ENCODE measurements at places on chromosomes 4 and X.

DNA sequence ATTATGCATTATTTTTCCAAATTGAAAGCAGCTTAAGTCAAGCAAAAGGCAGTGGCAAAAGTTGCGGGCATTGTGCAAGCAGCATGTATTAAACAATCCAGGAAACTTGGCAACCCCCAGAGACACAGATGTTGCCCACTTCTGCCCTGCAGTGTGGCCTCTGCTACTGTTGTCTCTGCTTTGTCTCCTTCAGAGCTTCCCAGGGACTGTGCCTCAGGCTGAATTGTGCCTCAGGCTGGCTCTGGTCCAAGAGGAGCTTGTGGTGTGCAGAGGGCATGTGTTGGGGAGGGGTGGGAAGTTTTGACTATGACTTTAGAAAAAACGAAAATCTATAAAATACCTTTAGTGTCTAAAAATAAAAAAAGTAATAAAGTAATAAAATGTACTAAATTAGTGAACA lies 201.4 kb downstream of the CCSER1 start:
- DNase-seq = peak; percentile 1

DNA sequence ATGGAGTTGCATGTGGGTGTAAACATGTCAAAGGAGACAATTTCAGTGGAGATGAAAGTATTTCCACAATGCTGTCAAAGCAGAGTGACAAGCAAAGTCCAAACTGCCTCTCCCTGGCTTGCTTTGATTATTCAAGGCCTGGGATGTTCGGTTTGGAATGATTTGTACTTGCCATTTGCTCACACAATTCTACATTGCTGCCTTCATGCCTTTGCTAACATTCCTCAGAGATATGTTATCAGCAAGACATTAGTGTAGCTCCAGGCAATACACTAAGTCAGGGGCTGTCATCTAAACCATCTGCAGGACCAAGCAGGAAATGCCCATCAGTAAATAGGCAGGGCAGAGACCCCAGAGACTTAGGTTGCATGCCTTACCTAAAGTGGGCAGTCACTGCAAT lies 79.6 kb upstream of the C1QTNF7 start:
- no peak for DNase-seq

DNA sequence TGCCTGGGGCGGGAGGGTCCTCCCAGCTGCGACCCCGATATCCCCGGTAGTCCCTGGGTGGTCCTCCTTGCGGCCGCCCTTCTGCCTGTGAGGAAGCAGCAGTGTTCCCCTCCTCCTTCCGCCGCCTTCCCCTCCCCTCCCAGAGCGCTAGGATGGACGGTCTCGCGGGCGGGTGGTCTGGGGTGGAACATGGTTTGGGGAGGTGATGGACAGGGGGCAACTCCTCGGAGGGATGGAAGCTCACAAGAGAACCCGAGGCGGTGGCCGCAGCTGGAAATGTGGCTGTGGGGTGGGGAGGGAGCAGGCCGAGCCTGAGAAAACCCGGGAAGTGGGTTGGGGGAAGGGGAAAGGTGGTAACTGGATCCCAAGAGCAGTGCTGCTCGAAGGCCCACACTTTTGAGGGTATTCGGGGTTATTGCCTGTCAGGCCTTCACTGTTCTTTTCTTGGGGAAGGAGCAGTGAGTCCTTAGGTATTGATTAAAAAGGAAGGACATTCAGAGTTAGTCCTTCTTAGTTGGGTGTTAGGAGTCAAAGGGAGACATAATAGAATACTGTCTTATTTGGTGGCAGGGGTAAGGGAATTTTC lies 581 bp downstream of the UBE2K start:
- peak; percentile 17 for DNase-seq

DNA sequence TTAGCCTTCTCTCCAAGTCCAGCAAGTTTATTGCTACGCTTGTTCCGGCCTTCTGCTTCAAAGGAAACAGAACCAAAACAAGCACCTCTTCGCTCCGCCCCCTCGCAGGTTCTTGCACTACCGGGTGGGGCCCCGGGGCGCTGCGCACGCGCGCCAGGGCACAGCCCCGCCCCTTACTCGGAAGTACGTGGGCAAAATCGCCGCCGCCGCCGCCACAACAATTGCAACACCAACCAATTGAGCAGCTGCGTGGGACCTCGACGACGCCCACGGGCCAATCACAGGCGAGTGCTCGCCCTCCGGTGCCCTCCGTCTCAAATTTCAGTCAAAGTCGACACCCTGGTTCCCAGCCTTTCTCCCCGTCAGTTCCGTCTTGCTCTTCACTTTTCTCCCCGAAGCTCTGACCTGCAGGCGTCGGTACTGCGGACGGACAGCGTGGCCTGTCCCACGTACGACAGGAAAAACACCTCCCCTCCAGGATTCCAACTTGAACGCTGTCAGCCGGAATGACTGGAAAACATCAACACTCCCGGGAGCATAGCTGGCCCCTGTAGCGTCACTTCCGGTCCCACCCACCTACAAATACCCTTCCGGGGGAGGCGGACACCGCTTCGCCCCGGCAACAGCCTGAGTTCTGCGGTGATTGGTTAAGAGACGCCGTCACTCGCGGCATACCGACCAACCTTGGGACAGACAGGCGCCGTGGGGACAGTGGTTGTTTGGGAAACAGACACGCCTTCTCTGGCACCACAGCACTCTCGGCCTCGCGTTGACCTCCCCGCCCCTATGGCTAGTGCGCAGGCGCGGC lies 624 bp upstream of the OTUD5 start:
- peak; percentile 92 for DNase-seq

DNA sequence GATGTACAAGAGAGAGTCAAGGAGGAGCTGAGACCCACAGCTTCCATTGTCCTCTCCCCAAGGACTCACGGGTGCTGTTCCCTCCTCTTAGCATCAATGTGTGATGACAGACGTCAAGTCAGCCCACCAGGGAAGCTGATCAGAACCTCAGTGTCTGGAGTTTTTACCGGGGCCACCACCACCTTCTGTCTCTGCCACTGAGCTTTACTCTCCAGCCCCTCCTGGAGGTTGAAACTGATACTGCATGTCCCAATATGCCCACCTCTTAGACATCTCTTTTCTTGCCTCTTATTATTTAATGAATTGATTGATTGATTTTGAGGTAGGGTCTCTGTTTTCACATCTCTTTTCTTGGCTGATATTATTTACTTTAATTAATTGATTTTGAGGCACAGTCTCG lies 10.3 kb upstream of the AKAP17A start:
- no peak for DNase-seq

DNA sequence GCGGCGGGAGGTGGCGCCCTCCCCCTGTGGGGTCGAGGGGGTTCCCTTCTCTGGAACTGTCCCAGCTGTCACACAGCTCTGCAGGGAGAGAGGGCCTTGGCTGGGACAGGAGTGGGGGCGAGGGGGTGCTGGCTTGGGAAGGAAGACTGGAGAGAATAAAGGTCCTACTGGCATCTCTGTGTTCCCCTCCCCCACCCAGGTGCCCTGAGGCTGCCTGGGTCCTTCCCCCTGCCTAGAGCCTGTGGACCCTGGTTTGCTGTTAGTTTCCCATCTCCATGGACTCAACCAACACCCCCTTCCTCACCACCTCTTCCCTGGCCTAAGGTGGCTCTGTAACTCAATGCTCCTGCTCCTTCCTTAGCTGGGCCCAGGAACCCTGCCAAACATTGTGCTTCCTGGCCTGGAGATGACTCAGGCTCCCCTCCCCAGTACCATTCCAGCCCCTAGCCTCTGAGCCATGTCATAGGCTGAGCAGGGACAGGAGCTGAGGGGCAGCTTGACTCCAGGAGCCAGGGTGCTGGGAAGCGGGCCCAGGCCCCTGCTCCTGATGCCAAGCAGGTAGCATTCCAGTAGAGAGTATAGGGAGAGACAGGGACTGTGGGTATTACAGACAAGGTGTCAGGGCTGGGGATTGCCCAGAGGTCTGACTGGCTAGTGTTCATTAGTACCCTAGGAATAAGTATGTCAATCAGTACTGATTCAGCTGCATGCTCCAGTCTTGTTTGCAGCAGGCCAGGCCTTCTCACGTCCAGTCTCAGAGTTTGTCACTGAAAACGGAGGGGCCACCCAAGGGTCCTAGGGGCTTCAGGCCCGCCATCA lies 100.7 kb downstream of the EFNB1 start:
- DNase-seq = peak; percentile 79

DNA sequence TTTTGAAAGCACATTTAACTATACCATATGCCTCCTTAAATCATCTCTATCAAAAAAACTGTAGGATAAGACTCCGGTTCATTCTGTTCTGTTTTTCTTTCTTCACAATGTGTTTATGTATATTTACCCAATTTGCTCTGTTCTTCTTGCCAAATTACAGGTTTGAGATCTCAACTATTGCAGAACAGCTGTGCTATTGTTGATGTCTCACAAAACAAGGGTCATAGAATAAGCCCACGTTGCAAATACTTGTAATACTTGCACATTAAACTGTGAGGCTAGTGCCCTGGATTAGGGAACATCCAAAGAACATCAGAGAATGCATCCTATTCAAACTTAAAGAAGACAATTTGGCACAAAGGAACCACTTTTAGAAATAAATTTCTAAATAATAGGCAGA lies 45.4 kb downstream of the ANTXR2 start:
- DNase-seq = no peak

DNA sequence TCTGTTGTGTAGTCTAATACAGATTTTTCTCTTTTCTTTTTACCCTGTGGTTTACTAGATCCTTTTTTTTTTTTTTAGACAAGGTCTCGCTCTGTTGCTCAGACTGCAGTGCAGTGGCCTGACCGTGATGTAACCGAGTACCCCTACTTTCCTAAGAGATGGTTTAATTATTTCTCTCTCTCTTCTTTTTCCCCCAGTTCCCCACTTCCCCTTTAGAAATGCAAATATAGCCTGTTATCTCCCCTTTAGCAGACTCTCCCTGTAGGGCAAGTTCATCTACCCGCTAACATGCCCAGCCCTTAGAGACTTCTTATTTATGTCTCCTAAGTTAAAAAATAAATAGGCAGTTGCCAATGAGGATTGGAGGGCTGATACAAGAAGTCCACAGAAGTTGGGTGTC lies 4.5 kb downstream of the SNX25 start:
- DNase-seq = no peak

DNA sequence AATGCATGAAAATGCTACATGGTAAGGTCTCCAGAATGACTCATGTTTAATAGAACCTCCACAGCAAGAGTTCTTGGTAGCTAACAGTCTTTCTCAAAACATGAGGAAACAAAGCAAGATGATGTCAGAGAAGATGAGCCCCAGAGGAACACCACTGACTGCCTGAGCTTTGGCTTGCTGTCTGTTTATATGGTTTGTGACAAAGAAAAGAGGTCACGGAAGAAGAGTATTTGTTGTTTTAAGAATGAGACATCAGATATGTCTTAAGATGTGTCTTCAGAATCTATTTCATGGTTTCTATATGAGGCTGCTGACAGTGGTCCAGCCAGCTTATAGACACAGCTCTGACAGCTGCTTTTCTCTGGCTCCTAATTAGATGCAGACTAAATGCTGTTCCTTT lies 18.8 kb upstream of the AREG start:
- no peak for DNase-seq

- DNase-seq = no peak
Measured at GRCh38 chr4:171896426-171896825, 83.2 kb downstream of the GALNTL6 start.

DNA sequence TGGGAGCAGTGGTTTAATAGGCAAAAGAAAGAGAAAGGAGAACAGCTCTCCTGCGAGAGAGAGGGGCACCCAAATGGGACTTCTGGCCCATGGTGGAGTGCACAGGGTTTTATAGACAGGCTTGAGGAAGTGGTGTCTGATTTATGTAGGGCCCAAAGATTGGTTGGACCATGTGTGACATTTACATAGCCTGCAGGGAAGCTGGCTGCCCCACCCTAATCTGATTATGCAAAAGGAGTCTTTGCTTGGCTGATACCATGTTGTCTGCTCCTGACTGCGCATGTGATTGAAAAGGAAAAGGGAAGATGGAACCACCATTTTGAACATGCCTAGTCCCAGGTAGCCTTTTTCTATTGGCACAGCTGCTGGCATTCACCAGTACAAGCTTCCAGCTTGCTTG lies 100.0 kb upstream of the DIPK2B start:
- no peak for DNase-seq

- no peak for DNase-seq
Measured at GRCh38 chr4:150609131-150609530, 27.2 kb downstream of the MAB21L2 start.

GRCh38 chr4:188032583-188032982 lies 37.0 kb downstream of the ZFP42 start:
- DNase-seq = no peak

DNA sequence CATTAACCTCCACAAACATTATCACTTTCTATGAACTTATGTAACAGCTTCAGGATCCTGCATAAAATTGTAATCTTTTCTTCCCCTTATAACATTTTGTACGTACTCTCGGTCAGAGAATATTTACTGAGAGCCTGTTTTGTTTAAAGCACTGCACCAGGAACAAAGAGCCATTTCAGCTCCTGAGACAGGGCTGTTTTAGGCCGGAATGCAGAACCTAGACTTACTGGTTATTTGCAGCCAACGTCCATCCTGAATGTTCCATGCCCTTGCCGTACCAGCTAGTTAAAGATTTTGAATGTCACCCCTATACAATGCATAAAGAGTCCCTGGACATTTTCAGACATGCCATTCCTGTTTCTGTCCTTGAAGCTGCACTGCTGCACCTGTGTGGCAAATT lies 248.8 kb downstream of the PCDH7 start:
- no peak for DNase-seq
